ENCODE measurements at places on chromosomes 16 and 17.

DNA sequence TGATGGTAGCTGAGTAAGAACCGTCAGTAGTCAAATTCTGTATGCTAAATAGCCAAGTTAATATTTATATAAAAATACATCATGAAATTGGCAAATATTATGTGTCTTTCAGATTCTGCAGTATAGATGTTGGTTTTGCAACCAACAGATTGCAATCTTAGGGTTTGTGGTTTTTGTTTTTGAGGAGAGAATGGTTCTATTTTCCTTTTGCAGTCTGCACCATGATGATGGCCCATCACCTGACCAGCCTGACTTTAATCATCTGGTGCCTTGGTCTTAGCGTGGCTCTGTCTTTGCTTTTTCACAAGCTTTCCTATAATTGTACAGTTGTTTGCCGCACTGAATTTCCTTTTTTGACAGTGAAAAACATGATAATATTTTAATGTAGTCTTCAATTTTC lies 50.7 kb downstream of the NUP93 start:
- DNase-seq, result no peak

DNA sequence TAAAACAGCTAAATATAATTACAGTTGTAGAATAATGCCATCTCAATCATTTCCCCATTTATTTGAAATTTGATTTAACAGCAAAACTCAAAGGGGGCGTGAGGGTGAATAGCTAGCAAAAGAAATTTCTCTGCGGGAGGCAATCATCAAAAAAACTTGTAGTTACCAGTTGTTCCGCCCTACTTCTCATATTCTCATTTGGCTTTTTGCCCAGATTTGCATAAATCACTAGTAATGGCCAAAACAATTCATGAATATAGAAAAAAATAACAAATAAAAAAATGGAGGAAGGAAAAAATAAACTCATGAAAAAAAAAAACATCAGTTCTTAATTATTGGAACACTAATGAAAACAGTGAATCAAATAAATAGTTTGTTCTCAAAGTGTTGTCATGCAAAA lies 722.6 kb upstream of the KIF2B start:
- no peak for DNase-seq

DNA sequence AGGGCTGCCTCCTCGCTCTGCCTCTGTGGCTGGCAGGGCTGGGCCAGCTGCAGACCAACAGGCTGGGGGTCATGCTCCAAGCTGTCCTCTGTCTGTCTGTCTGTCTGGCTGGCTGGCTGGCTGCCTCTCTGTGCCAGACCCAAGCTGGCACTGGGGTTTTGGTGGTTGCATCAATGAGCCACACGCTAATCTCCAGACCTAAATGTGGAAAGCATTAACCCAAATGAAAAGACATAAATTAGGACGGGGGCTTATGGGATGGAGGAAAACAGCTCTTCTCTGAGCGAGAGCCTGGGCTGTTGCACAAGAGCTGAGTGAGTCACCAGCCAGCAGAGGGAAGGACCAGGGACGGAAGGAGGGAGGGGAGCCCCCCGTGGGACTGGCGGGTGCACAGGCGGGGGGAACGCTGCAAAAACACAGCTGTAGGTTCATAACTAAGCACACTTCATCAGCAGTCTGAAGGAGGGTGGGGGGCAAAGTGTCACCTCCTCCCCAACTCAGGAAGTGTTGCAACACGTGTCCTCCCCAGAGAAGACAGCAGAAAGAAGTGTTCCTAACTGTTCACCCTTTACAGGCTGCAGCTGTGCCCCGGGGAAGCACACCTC lies 83.4 kb downstream of the GAS7 start:
- no peak for DNase-seq

- DNase-seq, result no peak
These were observed 17.3 kb downstream of the COTL1 start for GRCh38 chr16:84600343-84601229.

- DNase-seq, result no peak
These were observed 2.6 kb downstream of the STAC2 start for GRCh38 chr17:39222866-39223834.

DNA sequence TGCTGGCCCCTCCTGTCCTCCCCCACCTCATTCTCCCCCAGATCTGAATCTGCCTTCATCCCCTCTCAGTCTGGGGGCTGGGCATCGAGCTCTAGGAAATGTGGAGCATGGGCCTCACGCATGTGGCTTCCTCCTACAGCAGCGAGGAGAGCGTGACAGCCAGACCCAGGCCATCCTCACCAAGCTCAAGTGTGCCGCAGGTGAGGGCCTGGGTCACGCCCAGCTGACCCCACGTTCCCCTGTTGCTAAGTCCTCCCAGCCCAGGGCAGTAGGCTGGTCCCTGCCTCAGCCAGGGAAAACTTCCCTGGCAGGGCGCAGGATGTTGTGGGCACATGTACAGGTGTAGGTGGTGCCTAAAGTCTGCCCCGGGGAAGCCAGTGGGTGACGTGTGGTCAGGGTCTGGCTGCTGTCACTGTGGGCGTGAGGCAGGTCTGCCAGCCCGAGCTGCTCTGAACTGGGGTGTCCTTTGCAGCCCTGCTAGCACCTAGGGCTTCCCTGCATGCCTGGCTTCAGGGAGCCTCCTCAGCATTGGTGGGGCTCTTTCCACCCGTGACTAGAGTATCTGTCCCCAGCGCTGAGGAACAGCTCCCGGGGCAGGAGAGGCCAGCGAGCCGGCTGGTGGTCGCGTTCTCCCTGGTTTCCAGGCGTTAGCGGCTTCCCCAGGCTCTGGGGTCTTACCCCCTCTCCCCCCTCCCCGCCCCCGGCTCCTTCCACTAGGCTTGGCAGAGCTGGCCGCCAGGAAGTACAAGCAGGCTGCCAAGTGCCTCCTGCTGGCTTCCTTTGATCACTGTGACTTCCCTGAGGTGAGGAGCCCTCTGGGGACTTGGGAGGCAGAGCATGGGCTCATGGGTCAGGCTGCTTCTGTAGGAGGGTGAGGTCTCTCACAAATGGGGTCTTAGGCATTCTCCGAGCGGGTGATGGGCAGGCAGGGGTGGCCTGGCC lies 3.6 kb downstream of the GPS1 start:
- no peak for DNase-seq

DNA sequence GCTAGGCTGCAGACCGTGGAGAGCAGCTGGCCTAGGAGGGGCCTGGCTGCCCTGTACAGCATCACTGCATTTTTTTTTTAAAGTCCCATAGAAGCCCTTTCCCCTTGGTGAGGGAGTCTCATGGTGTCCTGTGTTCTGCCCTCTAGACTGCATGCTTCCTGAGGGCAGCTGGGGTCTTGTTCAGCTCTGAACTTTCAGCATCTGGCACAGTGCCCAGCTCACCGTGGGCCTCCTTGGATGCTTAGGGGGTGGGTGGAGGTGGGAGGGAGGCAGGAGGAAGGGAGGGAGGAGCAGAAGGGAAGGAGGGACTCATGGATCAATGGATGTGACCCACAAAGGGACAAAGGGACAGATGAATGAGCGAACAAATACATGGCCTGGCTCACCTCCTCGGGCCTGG lies 63.4 kb upstream of the TMEM97 start:
- DNase-seq, result no peak

DNA sequence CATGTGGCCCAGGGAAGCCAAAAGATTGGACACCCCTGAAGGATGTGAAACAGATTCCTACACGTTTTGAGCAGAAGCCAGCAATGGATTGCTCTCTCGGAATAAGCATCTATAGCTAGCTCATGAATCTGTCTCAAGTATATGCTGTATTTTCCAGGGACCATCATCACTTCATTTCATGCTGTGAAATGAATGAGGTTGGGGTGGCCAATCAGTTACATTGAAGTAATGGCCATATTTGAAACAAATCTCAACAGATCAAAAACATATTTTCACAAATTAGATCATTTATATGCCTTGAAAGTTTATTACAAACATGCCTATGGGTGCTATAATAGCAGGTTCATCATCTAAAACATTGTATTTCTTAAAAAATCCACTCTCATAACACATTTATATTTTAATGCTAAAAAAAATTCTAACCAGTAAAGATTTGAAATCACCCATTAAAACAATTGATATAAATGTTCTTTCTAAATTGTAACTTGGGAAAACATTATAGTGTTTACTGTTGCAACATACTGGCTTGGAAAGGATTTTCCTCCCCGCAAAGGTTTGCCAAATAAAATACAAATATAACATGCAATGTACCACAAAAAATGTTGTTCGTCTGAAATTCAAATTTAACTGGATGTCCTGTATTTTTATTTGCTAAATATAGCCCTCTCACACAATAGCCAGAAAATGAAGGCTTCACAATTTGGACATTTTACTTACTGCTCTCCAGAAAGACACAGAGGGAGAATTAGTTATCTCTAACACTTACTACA lies 743.6 kb downstream of the KCNJ2 start:
- DNase-seq, result no peak

GRCh38 chr16:74183601-74184360 lies 112.8 kb upstream of the PSMD7 start:
- DNase-seq, result no peak

- no peak for DNase-seq
These were observed 53.6 kb upstream of the ADORA2B start for GRCh38 chr17:15891318-15891717.

DNA sequence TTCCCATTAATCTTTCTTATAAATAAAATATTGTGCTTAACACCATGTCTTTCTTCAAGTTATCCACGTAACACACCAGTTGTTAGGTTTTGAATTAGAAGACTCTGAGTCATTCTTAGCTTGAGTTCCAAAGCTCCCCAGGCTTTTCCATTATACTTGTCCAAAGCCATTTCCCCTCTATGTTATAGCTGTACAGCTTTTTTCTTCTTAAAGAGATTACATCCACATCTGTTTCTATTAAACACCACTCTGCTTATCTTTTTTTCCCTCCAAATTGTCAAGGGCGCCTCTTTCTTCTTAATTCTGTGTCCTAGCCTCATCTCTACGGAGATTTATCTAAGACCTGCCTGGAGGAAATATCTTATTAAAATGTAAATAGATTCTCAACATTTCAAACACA lies 139.4 kb upstream of the CPHXL start:
- no peak for DNase-seq

DNA sequence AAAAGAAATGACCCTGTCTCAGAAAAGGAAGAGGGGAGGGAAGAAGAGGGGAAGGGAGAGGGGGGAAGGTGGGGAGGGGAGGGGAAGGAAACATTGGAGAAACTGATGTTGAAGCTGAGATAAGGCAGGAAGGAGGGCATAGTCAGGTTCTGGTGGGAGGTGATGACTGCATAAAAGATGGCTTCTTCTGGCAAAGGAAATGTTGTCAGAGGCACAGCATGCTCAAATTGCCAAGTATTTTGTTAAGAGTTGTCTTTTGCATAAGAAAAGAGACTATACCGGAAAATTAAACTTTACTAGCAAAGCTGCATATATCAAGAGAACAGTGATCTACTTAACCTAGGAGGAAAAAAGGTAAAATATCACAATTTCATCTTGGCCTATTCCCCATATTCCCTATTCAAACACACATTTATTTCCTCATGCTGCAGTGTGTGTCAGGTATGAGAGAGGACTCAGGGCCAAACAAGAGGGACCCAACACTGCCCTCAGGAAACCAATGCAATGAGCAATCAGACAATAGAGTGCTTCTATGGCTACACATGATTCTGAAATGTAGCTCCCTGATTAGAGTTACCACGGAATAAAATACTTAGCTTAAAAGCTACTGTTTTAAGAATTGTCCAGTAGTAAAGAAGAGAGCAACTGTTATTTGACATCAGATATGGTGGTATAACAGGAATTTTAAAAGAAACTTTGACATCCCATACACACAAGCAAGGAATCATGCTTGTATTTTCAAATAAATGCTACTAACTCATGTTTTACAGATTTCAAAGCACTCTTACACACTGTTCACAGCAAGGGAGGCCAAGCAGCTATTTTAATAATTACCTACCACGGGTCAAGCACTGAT lies 80.9 kb downstream of the PARN start:
- no peak for DNase-seq

- DNase-seq, result no peak
These were observed 25.6 kb downstream of the IL21R start for GRCh38 chr16:27427538-27427937.

DNA sequence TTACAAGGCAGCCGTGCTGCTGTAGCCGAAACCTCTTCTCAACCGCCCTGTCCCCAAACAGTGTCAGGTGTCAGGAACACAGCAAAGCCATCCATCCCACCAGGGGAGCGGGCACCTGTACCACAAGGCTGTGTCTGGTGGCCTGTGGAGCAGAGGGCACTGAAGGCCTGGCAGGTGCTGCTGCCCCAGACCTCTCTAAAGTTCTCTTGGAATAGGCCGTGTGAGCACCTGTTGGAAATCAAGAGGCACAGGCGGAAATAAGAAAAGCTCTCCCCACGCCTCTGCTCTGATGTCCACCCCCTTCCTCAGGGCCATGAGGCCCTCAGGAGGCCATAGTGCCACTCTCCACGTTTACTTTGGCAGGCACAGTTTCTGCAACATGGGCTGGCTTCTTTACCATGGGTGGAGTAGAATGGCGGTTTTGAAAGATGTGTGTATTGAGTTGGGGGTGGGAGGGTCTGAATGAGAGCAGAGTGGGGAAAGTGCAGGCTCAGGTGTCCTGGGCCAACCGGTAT lies 99.9 kb upstream of the ZNF750 start:
- no peak for DNase-seq

DNA sequence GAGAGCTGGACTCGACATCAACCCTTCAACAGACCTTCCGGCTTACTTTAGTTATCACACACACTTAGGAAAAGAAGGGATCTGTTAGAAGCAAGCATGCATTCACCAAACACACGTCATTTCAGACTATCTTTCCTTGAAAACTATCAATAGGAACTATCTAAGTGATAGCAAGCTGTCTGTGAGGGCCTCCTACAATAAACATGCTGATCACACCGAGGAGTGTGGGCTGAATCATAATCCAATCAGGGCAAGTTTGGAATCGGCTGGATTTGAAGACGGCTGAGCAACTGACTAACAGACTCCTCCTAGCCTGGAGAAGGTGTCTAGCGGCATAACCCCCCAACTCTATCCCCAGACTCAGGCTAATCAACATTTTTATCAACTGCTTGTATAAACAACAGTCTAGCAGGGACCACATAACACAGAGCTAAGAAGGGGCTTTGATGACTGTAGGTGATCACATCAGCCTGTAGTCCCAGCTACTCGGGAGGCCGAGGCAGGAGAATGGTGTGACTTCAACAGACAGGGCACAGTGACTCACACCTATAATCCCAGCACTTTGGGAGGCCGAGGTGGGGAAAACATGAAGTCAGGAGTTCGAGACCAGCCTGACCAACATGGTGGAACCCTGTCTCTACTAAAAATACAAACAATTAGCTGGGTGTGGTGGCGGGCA lies 14.1 kb downstream of the NXN start:
- DNase-seq, result no peak

DNA sequence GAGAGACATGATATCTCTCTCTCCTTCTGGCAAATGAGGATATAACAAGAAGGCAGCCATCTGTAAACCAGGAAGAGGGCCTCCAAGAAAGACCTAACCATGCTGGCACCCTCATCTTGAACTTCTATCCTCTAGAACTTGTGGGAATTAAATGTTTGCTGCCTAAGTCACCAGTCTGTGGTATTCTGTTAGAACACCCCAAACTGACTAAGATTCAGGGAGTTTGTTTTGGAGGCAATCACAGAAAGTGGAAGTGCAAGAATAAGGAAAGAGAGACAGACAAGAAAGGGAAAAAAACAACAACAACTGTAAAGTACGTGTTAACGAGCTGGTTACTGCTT lies 114.5 kb upstream of the GOT2 start:
- no peak for DNase-seq
